ENCODE measurements at places on chromosomes 16 and 17.

- DNase-seq, result no peak
Observed at GRCh38 chr17:79374807-79375206, 236.0 kb downstream of the RBFOX3 start.

DNA sequence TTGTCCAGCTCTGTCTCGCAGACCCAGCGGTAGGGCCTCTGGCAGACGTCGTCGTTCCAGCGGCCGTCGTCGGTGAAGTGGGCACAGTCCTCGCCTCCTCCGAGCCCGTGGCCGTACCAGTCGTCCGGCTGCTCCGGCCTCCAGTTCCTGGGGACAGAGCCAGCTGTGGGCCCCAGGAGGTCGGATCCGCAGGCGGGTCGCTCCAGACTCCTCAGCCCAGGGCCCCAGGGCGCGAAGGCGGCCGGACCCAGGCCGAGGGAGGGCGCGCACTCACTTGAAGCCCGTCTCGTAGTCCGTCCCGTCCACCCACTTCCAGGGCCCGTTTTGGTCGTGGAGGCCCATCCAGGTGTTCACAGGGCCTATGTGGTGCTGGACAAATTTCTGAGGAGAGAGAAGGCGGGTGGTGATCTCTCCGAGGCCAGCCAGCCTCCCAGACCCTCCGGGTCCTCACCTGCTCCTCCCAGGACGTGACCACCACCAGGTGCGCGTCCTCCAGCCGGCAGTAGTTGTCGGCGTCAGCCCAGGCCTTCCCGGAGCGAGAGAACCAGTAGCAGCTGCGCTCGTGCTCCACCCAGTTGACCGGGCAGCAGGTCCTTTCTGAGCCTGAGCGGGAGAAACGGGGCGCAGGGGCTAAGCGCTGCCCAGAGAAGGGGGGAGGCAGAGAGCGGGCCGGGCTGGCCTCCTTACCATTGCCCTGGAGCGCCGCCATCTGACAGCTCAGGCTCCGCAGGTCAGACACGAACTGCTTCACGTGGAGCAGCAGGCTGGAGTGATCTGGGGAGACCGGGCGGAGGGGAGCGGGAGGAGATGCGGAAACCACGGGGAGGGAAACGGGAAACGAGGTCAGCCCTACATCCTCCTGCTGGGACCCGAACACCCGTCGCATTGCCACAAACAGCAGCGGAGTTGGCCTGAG, 5.2 kb downstream of the ASGR1 start:
- DNase-seq, result peak; percentile 66

GRCh38 chr17:59287891-59288290, 43.6 kb upstream of the YPEL2 start:
- DNase-seq, result no peak

- no peak for DNase-seq
Observed at GRCh38 chr17:5931616-5932015, 138.6 kb upstream of the WSCD1 start.

GRCh38 chr17:36088670-36089338, 1.1 kb downstream of the CCL3 start:
- DNase-seq, result peak; percentile 49

- peak; percentile 65 for DNase-seq
Observed at GRCh38 chr16:29662729-29663015, 375 bp upstream of the SPN start.

DNA sequence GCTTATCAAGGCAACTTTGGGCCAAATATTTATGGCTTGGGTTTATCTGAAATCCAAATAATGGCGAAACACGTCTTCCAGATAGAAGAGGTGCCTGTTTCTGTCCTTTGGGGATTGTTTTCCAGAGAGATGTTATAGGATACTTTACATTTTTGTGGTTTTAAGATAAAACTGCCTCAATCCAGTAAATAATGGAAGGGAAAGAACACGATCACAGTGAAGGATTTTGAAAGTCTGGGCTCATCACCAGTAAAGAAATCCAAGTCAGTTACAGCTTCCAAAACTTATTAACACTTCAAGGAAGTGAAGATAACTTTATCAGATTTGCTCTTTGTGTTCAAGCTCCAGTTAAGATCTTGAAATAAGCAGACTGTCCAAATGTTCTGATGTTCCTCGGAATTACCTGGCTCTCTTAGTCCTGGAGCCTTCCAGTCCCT, 30.1 kb downstream of the DNAH2 start:
- no peak for DNase-seq

- no peak for DNase-seq
Observed at GRCh38 chr17:34169496-34169895, 85.6 kb upstream of the CCL2 start.

DNA sequence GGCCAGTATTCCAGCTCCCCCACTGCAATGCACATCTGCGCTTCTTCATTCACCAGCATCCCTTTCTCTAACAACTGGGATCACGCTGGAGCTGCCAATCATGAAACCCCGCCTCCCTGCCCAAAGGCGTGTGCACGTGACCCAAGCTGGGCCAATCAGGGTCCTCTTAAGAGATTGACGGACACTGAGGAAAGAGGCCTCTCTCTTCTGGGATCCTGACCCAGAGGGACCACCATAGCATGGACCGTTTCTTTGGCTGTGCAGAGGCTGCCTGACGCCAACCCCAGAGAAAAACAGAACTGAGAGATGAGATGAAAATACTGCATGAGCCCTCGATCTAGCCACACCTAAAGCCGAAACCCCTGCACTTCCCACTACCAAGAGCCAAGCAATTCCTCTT, 32.0 kb downstream of the COTL1 start:
- DNase-seq, result no peak

DNA sequence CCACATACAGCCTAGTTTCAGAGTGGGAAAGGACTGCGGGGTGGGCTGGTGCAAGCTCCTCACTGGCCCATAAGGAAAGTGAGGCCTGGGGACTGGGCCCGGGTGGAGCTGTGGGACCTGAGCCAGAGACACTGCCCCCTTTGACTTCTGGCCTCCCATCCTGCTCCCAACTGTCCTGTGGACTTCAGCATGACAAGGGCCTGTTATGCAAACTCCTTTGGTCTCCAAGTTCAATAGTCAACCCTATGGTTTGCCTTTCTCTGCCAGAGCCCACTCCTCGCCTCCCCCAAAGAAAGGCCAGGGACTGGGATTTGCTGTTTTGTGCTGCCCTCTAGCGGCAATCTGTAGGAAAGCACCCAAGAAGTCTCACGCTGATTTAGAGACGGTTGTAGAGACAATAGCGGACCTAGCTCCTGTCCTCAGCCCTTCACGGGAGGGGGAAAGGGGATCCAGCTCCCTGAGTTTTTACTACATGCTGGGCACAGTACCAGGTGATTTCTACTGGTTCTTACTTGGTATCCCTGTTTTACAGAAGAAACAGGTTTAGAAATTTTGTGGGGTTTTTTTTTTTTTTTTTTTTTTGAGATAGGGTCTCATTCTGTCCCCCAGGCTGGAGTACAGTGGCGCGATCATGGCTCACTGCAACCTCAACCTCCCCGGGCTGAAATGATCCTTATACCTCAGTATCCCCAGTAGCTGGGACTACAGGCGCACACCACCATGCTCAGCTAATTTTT, 1.2 kb upstream of the TLCD3B start:
- DNase-seq, result peak; percentile 77

GRCh38 chr16:89410322-89410721, 80.0 kb downstream of the ANKRD11 start:
- no peak for DNase-seq

DNA sequence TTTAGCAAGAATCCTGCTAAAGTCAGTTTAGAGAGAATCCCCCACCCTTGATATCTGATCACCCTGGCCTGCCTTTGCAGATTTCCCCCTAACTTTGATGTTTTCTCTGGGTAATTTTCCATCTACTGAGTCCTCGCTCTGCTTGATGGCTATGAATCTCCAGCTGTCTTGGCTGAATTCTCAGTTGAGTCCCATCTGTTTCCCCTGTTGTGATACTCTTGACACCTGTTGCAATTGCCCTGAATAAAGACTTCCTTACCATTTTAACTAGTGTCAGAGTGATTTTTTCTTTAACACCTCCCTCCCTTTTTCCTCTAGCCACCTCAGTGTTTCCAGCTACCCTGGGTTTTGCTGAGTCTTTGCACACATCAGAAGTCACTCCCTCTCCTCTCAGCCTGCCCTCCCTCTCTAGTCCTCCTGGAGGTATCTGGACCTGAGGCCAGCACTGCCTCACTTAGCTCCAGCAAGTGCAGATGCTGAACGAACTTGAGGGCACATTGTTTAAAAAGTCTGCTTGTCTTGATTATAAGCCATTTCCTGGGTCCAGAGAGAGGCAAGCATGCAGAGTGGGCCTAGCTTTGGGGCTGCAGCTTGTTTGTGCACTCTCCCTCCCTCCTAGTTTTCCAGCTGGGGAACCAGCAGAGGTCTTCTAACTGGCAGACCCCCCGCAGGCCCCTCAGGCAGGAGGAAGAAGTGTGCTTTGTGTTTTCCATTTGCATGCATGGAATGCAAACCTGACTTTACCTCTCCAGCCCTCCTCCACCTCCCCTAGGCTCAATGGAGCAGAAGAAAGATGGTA, 33.2 kb downstream of the SPACA3 start:
- no peak for DNase-seq

DNA sequence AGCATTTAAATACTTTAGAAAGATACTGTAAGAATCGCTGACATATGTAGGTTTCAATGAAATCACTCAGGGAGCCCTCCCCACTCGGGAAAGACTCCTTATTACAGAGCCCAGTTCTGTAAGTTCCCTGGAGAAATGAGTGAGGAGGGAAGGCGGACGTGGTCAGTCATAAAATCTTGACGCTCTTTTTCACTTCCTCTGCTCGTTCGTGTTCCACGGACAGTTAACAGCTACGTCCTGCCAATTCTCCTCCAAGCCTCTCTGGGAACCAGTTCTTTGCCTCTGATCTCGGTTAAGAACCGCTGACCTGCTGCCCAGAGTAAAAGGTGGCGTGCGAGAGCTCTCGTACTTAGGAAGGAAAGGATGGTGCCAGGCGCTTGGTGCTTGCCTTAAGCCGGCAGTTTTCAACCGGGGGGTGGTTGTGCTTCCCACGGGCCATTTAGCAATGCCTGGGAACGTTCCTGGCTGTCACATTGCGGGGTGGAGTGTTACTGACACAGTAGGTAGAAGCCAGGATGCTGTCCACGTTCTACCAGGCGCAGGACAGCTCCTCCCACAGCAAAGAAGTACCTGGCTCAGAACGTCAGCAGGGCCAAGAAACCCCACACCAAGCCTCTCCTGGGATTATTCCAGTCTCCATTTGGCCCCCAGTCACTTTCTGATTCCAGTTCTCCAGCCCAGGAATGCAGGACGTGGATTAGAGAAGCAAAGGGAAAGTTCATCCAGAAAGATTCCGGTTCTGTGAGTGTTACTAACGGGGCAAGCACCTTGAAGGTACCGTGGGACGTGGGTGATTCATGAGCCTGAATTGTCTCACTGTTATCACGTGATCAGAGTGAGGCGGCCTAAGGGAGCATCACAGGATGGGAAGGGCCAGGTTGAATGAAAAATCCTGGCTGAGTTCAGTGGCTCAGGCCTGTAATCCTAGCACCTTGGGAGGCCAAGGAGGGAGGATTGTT, 87.7 kb downstream of the MRM3 start:
- DNase-seq, result no peak

DNA sequence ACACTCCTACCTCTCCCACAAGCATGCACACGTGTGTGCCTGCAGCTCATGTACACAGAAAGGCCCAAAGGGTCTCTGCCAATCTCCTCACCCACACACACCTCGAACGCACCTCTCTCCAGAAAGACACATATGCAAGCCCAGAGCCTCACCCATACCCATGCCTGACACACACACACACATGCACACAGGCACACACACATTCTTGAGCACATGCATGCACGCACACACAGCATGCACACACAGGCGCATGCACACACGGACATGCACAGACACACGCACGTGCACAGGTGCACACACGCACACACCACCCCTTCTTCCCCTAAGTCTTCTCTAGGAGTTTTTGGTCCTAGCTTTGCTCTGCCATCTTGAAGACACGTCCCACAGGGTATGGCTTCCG, 48.7 kb upstream of the CACNG4 start:
- DNase-seq, result no peak

DNA sequence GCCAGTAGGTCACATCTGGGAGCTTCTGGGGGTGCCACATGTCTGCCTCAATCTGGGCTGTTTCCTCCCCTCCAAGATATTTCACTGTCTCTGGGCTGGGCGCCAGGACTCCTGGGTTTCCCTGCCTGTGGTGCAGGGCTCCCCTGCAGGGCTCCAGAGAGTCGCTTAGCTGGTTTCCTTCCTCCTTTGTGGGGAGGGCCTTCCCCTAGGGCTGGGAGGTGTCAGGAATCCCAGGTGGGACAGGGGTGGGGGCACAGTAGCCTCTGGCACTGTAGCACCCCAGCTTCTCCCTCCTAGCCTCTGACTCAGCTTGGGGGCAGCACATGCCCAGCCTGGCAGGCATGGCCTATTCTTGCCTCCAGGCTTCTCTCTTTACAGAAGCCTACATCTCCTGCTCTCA, 2.6 kb downstream of the RARA start:
- peak; percentile 28 for DNase-seq

GRCh38 chr16:57675741-57676551, 7.8 kb downstream of the ADGRG3 start:
- no peak for DNase-seq

DNA sequence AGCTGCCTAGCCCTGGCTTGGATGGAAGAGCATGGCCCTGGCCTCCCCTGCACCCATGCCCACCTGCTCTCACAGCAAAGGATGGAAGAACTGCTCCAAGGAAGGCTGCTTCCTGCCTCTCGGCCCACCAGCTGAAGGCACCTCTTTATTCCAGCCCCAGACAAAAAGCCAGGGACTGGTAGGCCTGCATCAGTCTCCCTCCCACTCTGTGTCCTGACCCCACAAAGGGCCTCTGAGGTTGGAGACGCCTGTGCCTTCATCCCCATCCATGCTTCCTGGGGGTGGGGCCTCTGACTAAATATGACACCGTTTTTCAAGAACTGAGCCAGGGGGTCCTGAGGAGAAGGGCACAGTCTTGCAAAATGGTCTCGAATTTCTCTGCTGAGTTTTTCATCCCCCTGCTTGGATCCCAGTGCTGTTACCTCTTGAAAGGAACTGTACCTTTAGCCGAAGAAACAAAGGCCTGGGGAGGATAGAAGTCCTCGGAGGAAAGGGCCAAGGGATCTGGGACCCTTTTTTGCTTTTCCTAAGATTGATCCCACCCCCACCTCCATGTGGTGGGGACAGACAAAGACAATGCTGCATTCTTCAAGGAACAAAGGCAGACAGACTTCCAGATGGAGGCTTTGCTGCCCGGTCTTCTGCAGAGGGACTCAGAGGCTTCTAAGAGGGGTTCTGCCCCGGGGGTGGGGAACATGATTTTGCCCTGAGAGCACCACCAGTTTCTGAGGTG, 5.2 kb downstream of the C17orf50 start:
- DNase-seq, result no peak

Measured in stimulated activated CD8-positive, alpha-beta memory T cell treated with anti-CD3 and anti-CD28 coated beads, Interleukin-4, amount 100 ng/mL, for 48 hours (primary cell).